ENCODE measurements at places on chromosomes 16 and 17.

GRCh38 chr16:55282441-55282840, 41.6 kb upstream of the IRX6 start:
- no peak for DNase-seq

GRCh38 chr17:7436556-7437368, 1.5 kb downstream of the TMEM102 start:
- peak; percentile 84 for DNase-seq

- no peak for DNase-seq
Observed at GRCh38 chr16:87101903-87102302, 215.3 kb downstream of the C16orf95 start.

- no peak for DNase-seq
Observed at GRCh38 chr16:71628810-71629209, 2.8 kb downstream of the MARVELD3 start.

DNA sequence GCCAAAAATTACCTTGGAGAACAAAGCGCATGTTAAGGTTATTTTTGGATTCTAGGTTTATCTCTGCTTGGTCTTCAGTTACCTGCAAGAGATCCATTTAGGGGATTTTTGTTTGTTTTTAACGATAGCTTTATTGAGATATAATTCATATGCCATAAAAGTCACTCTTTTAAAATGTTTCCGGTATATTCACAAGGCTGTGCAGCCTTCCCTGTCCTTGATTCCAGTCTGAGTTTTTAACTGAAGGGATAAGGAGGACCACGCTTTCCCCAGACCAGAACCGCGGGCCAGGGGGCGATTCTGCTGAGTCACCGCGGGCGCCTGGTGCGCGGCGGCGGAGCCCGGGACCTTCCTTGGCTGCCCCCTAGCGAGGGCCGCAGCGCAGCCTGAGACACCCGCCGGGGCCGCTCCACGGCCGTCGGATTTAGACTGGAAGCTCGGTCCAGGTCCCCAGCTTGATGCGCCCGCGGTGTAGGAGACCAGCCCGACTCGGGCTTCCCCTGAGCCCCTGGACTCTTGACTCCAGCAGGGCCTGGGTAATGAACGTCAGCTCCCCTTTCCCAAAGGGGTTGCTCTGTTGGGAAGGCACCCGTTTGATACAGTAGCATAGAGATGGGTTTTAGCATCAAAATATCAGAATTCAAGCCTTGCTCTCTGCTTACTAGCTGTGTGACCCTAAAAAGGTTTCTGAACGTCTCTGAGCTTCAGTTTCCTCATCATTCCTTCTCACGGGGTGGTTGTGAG, 50.0 kb upstream of the STH start:
- DNase-seq: peak; percentile 77

DNA sequence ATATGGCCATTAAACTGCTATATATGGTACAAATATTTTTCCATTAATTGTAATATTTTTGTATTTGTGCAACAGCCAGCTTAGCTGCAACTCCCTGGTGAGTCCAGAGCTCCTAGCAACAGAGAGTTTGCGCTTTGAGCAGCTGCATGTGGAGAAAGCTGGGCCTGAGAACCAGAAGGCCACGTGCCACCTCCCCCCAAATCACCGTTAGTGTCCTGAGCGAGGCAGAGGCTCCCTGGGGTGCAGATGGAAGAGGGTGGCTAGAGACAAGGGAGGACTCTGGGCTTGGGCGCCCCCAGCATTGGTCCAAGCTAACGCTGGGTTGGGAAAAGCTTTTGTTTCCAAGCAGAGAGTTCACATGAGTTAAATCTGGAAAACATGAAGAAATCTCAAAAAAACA, 41.6 kb downstream of the HSBP1 start:
- DNase-seq: no peak

DNA sequence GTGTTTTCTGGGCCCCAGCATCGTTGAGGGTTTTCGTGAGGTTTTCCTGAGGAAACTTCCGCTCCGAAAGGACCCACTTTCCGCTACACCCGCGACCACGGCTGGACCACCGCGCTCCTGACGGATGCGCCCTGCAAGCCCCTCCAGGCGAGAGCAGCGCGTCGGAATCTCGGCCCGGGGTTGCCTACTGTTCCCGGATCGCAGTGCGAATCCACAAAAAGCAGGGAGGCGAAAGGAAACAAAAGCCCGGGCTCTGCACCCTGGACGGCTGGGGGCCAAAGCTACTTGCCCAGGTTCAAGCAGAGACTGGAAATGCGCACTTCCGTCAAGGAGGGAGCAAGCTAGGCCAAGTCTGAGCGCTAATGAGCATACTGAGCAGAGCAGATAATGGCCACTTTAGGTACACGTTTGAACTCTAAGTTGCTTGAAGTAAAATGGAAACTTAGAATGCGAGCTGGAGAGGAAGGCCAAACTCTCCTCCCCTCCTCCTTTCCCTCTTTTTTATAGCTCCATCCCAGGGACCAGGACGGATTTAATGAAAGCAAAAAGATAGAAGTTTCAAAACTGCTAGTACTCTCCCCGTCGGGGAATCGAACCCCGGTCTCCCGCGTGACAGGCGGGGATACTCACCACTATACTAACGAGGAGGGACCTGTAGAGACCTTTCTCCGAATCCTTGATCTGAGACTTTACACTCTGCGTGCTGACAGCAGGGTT, 11.4 kb upstream of the AURKB start:
- peak; percentile 91 for DNase-seq

DNA sequence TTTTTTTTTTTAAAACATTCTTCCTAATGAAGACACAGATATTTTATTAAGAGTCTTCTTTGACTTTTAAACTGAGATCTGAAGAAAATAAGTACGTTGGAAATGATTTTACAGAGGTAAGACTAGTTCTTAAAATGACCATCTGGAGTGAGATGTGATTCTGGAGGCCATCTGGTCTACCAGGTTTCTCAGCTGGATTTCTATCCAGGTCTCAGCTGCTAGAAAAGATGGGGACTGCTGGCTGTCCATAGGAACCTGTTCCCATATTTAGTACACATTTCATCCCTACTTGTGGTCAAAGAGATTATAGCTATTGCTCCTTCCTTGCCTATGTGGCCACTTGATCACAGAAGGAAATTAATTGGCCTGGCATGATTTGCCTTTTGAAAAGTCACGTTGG, 12.2 kb downstream of the PMFBP1 start:
- DNase-seq: no peak

DNA sequence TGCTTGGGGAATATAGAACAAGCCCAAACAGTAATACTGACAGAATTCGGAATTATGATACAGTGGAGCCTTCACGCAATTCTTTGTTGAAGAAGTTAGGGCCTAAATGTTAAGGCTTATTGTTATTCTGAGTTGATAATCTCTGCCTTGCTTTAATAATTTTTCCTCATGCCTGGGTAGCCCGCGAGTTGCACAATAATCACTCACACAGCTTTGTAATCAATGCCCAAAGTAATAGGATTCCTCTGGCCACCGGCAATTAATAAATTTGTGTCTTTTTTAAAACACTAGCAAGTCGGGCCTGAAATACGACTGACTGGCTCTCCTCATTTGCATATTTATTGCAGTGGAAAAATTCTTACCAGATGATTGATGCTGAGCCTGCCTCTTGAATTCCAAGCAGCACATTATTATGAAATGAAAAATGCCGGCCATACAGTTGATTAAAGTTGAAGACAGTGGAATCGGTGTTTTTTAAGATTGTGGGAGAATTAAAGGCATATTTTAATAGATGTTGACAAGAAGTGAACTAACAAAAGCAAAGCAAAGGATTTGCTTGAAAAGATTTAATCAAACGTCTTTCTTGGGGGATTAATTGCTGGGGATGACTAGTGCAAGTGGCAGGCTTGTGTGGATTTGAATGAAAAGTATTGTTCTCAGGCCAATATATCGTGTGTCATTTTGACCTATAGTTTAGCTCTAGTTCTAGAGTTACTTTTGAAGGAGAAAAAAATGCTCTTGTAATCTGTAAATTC, 30.2 kb downstream of the AATF start:
- DNase-seq: no peak

- no peak for DNase-seq
Observed at GRCh38 chr16:9970796-9971195, 211.4 kb downstream of the GRIN2A start.

- no peak for DNase-seq
Observed at GRCh38 chr17:51128076-51128475, 7.4 kb upstream of the SPAG9 start.

DNA sequence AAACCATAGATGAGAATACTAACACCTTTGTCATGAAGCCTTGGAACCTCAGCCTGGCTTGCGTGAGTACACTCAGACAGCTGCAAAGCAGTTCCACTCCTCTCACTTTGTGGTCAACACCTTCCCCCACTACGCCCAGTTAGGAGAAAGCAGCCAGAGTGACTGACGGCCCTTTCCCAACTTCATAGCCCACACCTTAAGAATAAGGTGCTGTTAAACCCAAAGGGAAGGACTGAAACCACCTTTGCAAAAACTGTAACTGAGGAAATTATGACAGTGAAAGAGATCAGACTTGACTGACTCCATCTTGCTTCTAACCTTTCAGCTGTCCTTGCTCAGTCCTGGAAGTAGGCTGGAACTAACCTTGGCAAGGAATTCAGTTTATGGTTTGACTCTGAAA, 13.7 kb downstream of the N4BP1 start:
- no peak for DNase-seq

Measured in coronary artery (tissue), 2 donors.